COLO829 (cell line): ENCODE measurements at places on chromosomes 16 and 17.

DNA sequence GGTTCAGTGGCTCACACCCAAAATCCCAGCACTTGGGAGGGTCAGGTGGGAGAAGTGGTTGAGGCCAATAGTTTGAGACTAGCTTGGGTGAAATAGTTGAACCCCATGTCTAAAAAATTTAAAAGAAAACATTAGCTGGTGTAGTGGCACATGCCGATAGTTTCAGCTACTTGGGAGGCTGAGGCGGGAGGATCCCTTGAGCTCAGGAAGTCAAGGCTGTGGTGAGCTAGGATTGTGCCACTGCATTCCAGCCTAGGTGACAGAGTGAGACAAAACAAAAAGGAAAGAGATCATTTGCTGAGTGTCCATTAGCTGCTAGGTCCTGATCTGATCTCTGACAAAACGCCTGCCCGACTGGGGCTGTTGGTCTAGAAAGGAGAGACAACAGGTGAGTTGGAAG, 14.1 kb upstream of the DBNDD1 start:
- DNase-seq: no peak

- peak; percentile 71 for DNase-seq
These were observed 912 bp downstream of the USP22 start for GRCh38 chr17:21041741-21042457.

DNA sequence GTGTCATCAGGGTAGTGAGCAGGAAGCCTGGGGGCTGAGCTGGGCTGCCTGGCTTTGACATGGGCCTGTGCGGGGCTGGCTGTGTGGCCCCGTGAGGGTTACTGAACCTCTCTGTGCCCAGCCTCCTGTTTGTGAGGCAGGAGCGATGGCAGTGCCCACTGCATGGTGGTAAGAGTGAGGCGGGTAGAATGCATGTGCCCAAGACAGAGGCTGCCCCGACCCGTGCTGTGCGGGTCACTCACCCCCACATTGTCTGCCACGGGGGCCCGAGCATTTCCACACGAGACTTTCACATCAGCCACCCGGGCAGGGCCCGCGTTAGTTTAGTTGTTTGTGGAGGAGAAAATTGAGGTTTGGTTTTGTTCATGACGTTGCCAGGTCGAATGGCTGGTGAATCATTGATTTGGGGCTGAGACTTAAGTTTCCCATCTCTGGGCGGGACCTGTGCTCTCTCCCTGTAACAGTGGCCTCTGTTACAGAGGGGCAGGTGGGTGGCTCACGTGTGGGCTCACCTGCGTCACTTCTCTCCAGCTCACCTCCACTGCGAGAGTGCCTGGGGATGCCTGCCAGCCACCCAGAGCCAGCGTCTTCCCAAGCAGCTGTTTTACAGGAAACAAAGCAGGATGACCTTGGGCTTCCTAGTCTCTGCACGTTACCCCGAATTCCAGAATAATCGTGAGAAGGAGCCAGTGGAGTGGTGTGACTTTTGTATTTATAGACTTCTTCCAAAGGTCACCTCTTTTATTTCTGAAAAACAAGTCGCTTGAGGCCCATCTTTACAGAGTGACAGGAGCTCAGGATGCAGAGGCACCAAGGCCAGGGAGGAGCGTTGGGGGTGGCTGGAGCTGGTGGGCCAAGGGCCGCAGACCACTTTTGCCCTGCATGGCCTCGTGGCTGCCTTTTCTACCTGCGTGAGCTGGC, 150.6 kb downstream of the RPTOR start:
- DNase-seq: no peak

- DNase-seq: no peak
These were observed 19.8 kb downstream of the FMNL1 start for GRCh38 chr17:45241328-45242028.

DNA sequence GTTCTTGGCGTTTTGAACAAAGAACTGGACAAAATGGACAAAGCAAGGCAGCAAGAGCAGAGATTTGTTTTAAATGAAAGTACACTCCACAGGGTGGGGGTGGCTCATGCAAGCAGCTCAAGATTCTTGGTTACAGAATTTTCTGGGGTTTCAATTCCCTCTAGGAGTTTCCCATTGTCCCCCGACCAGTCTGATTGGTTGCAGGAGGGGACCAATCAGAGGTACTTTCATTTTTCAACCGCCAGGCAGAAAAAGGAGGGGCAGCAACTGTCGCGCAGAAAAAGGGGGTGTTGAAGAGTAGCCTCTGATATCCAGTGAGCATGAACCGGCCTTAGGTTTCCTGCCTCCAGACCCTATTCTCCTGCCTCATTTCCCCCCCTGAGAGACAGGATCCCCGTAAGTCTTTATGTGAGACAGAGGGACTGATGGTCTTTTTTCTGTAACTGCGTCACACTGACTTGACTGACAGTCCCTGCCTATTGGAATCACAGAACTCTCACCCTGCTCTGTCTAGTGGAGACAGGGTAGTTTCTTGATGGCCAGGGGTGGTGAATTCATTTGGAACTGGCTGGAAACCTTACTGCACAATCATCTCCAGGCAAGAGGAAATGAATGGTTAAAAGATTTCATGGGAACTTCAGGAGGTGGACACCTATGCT, 59.4 kb upstream of the ALOX12 start:
- no peak for DNase-seq

GRCh38 chr17:45234641-45235415, 13.1 kb downstream of the FMNL1 start:
- no peak for DNase-seq

DNA sequence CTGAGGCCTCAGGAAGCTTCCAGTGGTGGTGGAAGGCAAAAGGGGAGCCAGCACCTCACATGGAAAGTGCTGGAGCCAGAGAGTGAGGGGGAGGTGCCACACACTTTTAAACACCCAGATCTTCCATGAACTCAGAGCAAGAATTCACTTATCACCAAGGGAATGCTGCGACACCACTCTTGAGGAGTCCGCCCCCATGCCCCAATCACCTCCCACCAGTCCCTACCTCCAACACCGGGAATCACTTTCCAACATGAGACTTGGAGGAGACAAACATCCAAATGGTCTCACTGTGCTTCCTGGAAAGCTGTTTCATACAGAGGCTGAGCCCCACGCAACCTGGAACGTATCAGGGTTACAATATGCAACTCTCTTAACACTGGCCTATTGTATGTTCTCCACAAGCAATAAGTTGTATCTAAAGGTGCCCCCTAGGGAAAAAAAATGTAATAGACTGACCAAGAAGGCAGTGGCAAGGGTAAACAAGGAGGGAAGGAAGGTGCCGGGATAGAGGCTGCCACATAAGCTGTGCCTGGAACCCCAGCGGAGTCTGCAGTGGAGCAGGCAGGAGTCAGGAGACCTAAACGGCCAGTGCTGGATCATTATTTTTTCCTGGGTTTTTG, 106.7 kb upstream of the FOXF1 start:
- DNase-seq: peak; percentile 35

DNA sequence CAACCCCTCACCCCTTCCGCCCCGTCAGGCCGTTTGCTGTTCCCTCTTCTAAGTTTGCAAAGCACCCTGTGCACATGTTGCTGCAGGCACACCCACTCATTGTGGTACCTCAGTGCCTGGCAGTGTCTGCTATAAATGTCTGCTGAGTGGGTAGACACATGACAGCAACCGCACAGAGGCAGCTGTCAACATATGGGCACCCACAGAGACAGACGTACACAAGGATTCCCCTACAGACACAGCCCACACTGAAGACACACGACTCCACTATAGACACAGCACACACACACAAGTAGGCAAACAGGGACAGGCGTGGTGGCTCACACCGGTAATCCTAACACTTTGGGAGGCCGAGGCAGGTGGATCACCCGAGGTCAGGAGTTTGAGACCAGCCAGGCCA, 17.8 kb upstream of the CRK start:
- no peak for DNase-seq

GRCh38 chr16:1690810-1691209, 12.7 kb downstream of the JPT2 start:
- no peak for DNase-seq

DNA sequence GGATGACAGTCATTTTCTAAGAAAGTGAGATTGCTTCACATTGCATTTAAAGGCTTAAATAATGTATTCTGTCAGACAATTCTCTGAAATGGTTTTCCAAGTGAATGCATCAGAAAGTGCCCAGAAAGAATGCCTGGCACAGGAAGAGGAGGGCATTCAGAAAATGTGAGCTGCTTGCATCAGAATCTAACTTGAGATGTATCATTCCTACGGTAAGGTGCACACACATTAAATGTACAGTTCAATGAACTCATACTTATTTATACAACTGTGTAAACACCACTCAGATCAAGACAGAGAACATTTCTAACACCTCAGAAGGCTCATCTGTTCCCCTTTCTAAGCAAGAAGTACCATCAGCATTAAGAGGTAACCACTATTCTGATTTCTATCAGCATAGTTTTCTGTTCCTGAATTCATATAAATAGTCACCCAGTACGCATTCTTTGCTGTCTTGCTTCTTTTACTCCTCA, 638.0 kb downstream of the MAF start:
- DNase-seq: no peak

DNA sequence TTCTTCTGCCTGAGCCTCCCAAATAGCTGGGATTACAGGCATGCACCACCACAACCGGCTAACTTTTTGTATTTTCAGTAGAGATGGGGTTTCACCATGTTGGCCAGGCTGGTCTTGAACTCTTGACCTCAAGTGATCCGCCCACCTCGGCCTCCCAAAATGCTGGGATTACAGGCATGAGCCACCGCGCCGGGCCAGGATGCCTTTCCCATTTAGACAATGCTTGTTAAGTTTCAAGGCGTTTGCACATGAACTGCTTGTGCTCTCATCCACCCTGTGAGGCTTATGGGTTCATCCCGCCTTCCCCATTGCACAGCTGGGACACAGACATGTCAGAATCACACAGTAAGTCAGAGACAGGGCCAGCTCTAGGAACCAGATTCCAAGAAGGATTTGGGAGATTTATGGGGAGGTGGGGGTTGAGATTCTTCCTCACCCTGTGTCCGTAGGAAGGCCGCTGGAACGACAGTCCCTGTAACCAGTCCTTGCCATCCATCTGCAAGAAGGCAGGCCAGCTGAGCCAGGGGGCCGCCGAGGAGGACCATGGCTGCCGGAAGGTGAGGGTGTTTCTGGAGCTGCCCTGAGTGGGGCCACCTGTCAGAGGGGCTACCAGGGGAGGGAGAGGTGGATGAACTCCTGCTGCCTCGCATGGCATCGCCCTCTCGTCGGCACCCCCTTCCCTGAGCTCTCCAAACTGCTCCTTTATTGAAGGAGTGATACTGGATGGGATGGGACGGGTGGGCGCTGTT, 46.3 kb downstream of the MRC2 start:
- DNase-seq: no peak

DNA sequence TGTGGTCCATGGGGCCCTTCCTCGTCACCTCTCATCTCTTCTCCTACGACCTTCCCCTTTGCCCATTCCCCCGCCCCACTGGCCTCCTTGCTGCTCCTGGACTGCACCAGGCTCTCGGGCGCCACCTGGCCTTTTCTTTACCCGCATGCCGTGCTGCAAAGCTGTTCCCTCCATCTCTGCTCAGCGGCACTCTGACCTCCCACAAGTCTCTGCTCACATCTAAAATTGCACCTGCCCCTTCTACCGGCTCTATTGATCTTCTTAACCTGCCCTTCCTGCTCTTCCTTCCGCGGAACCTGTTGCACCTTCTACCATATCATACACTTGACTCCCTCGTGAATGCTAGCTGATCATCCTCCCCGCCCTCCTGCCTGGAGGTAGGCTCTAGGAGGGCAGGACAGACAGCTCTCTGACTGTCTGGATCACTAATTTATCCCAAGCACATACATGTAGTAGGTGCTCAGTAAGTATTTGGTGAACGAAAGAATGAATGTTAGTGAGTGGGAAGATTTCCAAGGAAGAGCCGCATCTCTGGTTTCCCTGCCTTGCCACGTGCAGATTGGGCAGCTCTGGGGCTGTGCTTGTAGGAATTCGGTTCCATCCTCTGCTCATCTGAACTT, 17.3 kb downstream of the DNAH17 start:
- no peak for DNase-seq

DNA sequence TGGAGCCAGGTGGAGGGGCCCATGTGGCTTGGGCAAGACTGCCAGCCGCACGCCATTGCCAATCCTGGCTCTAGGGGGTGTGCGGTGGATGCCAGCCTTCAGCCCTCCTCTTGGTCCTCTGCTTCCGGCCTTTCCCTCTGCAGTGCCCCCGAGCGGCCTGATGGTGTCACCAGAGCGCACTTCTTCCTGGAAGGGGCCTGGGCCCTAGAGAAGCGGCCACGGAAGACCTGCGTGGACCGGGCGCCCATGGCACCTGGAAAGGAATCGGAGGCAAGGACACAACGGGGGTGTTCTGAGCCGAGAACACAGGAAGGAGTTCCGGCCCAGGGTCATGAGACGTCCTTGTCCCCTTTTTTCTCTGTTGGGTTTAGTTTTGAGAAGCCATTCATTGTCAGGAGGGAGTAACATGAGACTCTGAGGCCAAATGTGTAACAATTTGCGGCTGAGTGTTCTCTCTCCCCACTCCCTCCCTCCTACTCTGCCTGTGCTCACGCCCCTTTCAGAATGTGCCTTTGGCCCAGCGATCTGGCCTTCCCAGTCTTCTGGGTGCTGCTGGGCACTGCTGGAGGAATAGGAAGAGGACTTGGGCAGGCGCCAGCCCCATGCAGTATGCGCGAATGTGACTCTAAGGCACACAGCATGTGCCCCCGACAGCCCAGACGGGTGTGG, 92.8 kb downstream of the IRX3 start:
- DNase-seq: peak; percentile 35

DNA sequence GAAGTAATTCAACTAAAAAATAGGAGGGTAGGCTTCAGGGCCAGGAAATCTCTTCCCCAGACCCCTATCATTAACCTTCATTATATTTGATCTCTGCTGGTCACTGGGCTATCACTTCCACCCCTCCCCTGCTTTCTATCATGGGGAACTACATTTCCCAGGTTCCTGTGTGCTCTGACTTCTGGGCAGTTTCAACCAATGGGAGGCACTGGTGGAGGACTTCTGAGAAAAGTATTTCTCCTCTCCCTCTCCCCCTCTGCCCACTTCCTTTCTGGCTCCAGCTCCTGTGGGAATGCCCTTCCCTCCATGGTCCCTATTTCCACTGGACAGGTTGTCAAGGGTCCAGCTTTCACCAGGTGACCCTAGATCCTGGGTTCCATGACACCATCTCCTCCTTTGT, 364.4 kb downstream of the C16orf95 start:
- no peak for DNase-seq

- no peak for DNase-seq
These were observed 1.4 kb upstream of the HOXB2 start for GRCh38 chr17:48546137-48546923.

- DNase-seq: no peak
These were observed 4.3 kb upstream of the APRT start for GRCh38 chr16:88815901-88816589.

DNA sequence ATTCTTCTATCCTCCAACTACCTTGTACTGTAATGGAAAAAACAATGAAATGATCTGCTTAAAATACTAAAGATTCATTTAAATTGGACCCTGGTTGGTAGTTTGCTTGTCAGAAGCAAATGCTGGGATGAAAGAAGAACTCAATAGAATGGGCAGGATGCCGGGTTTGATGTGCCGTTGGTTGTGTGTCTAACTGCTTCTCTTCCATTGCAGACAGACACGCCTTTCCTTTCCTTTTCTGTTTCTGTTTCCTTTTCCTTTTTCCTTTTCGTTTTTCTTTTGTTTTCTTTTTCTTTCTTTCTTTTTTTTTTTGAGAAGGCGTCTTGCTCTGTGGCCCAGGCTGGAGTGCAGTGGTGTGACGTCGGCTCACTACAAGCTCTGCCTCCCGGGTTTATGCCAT, 64.6 kb downstream of the PLCG2 start:
- no peak for DNase-seq
